Stimulated activated CD8-positive, alpha-beta memory T cell treated with anti-CD3 and anti-CD28 coated beads, Interleukin-2, amount 100 ng/mL, for 1 hour (primary cell): ENCODE measurements at places on chromosomes 5 and 9.

- no peak for DNase-seq
Observed at GRCh38 chr5:107320846-107321245, 349.9 kb downstream of the EFNA5 start.

- DNase-seq: no peak
Observed at GRCh38 chr9:2043243-2043642, 28.1 kb downstream of the SMARCA2 start.

GRCh38 chr5:57432876-57433275 lies 49.7 kb downstream of the ACTBL2 start:
- no peak for DNase-seq

GRCh38 chr9:125639057-125639456 lies 68.0 kb downstream of the MAPKAP1 start:
- no peak for DNase-seq

- DNase-seq: no peak
Observed at GRCh38 chr9:99169086-99169485, 52.7 kb downstream of the ALG2 start.

GRCh38 chr9:129587487-129588262 lies 33.2 kb downstream of the C9orf50 start:
- no peak for DNase-seq

- DNase-seq: no peak
Observed at GRCh38 chr9:115786321-115786720, 367.3 kb upstream of the PAPPA start.

GRCh38 chr5:113387844-113388243 lies 46.9 kb downstream of the TSSK1B start:
- no peak for DNase-seq

DNA sequence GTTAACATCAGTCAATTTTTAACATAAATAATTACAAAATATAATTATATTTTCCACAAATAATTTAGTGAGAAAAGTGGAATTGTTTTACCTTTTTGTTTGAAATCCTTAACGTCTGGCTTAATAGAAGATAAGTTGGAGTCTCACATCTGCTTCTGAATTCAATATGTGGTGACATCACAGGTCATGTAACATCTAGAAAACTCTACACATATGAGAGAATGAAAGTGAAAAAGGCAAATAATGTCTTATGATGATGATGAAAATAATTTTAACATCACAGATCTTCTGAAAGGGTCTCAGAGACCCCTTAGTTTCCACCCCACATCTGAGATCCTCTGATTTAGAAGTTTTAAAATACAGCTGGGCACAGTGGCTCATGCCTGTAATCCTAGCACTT lies 81.5 kb downstream of the PRKACG start:
- DNase-seq: no peak

DNA sequence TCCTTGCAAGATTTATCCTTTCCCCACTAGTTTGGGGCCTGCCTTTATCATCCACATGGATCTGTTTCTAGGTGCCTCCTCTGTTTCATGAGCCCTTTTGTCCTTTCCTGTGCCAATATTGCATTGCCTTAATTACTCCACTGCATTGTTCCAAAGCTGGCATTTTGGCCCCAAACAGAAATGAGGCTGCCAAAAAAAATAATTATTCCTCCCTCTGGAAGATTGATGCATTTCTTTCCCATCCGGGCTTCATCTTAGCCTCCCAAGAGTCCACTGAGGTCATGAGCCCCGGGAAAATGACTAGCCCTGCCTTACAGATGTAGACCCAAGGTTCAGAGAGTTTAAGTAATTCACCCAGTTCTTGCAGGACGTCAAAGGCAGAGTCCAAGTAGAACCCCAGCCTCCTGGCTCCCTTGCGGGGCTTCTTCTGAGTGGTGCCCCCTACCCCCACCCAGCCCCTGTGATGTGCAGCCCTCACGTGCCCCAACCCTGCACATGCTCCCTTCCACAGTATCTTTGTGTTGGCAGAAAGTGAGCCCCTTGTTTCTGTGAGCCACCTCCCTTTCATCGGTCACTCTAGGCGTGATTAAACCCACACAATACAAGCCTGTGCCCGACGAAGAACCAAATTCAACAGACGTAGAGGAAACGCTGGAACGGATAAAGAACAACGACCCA lies 62.1 kb downstream of the TMOD1 start:
- DNase-seq: no peak

DNA sequence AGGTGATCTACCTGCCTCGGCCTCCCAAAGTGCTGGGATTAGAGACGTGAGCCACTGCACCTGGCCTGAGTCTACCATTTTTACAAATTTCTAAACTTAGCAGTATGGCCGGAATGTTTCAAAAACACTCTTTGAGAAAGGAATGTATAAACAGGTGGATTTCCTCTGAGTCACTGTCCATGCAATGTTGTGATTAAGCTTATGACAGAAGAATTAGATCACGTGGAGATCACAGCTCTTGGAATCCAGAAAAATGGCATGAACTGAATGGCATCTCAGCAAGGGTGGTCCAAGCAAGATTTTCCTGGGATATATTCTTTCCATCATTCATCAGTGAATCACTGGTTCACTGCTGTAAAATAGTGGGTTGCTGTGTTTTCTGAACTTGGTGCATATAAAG lies 865.0 kb downstream of the PTPRD start:
- no peak for DNase-seq

DNA sequence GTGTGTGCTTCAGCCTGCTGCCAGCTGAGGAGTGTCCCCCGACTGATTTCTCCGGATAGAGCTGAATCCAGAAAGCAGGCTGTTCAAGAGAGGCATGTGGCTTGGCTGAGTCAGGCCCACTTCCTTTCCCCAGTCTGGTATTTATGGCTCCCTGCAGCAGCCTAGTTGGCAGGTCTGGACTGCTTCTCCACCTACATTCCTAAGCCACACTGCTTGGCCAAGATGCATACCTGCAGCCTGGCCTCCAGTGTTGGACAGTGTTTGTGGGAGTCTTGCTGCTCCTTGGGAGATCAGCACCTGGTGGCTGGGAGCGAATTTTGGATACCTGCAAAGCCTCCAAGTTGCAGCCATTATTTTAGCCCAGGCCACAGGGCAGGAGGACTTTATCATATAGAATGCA lies 670.8 kb downstream of the ACTL7B start:
- no peak for DNase-seq

DNA sequence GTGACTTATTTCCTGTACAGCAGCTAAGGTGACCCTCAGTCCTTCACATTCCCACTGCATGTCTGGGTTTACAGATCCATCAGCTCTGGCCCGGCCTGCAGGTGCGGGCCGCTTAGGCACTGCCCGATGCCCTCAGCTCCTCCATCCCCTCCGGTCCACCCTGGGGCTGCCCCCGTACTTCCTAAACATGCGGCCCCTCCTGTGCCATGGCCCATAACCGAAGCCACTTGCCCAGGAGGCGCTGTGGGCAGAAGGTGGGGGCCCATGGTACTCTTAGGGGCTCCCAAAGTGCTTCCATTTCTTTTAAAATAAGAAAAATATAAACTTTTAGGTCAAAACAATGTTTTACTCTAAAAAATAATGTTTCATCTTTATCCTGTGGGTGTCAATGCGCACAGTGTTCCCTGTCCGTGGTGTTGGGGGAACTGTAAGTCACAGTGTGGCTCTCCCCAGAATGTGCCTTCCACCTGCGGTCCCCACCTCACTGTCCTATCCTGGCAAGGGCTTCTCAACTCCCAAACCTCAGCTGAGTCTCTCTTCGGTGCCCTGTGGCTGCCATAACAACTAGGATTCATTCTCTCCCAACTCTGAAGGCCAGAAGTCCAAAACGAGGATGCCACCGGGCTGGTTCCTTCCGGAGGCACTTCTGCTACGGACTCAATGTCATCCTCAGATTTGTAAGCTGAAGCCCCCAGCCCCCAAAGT lies 132.7 kb upstream of the LPCAT1 start:
- DNase-seq: no peak

- no peak for DNase-seq
Observed at GRCh38 chr5:3348576-3349535, 246.8 kb upstream of the IRX1 start.
